CD14-positive monocyte (primary cell): ENCODE measurements at places on chromosomes 1 and 21. TPM values are rescaled to one million over a fixed set of nuclear protein-coding genes. Genes with fewer than 3 reads are reported as not detected.

Gene MSH4
- 0.03 and 0.07 TPM in 2 replicates for polyA plus RNA-seq

Gene SMIM1
- polyA plus RNA-seq, result 1.4 TPM

Gene HTR6
- polyA plus RNA-seq, result not detected in 2 replicates

Gene TFF1
- not detected for polyA plus RNA-seq

Gene ATP8B2
- polyA plus RNA-seq, result 0.46 TPM

Gene CGN
- polyA plus RNA-seq, result not detected

Gene RHBG
- polyA plus RNA-seq, result not detected

Gene SASS6
- 0.11 and 0.53 TPM in 2 replicates for polyA plus RNA-seq

Gene RHD
- polyA plus RNA-seq, result not detected in 2 replicates

Gene SLC35F3
- polyA plus RNA-seq, result 0.78 TPM

Gene RPS8
- 1,619 and 1,794 TPM in 2 replicates for polyA plus RNA-seq

Gene PGBD5
- polyA plus RNA-seq, result not detected

Gene PDE4B
- 17.2 TPM for polyA plus RNA-seq

Gene PDE9A
- polyA plus RNA-seq, result 0.48 and 0.52 TPM in 2 replicates

Gene F5
- 14.5 TPM for polyA plus RNA-seq

Gene PTPN7
- polyA plus RNA-seq, result 15.8 and 18.8 TPM in 2 replicates

Gene TTC22
- polyA plus RNA-seq, result not detected

Gene PLA2G2C
- 0.03 and 0.40 TPM in 2 replicates for polyA plus RNA-seq

Gene CHI3L1
- polyA plus RNA-seq, result 0.44 and 0.56 TPM in 2 replicates

Gene GNAT2
- not detected for polyA plus RNA-seq

Gene SERPINC1
- not detected for polyA plus RNA-seq

Gene GBP6
- polyA plus RNA-seq, result not detected

Gene NCAM2
- not detected in 2 replicates for polyA plus RNA-seq

Gene FCRLB
- polyA plus RNA-seq, result 0.44 and 0.73 TPM in 2 replicates

Gene TEDDM1
- polyA plus RNA-seq, result not detected in 2 replicates

Gene SLC44A3
- polyA plus RNA-seq, result not detected

Gene LCE1C
- not detected for polyA plus RNA-seq

Gene APOBEC4
- polyA plus RNA-seq, result not detected

Gene CFHR3
- not detected for polyA plus RNA-seq
